ENCODE measurements at places on chromosomes 5 and 9. TPM values are rescaled to one million over a fixed set of nuclear protein-coding genes. Genes with fewer than 3 reads are reported as not detected.

GRCh38 chr5:171575386-171575785 lies 155.9 kb downstream of the FGF18 start:
- H3K4me3 ChIP-seq = no peak overlapping the region
- H3K36me3 ChIP-seq = no peaks in the 10 kb centered on the region
- H3K4me1 ChIP-seq = no peaks in the 10 kb centered on the region
- H3K27ac ChIP-seq = no peak overlapping the region
- H3K27me3 ChIP-seq = no peaks in the 10 kb centered on the region
- no peak for DNase-seq

DNA sequence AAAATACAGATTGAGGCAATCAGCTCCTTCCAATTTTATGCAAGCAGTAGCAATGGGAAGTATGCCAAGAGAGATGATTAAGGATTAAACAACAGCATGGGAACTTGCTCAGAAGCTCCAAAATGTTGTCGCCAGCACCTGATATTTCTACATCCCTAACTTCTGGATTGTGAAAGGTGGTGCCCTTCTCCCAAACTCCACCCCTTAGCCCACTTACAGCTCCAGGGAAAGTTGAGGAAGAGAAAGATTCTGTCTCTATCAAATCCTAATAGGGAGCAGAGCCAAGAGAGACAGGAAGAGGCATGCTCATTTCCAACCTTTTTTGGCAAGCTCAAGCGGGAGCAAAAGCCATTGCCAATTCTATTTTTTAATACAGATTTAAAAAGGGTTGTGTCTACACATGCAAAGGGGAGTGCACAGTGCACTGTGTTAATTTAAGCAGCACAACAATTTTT lies 92.4 kb upstream of the NR3C1 start:
- H3K36me3 ChIP-seq = no peaks in the 10 kb centered on the region
- peaks cover 8% of the 10 kb centered on the region for H3K4me1 ChIP-seq
- no peak for DNase-seq
- H3K27me3 ChIP-seq = no peaks in the 10 kb centered on the region
- H3K4me3 ChIP-seq = no peak overlapping the region
- H3K27ac ChIP-seq = no peak overlapping the region

- H3K27me3 ChIP-seq = no peaks in the 10 kb centered on the region
- H3K36me3 ChIP-seq = no peaks in the 10 kb centered on the region
- H3K4me3 ChIP-seq = peak overlapping the region; percentile 65
- no peak for DNase-seq
- H3K27ac ChIP-seq = no peak overlapping the region
- H3K4me1 ChIP-seq = peaks cover 7% of the 10 kb centered on the region
Observed at GRCh38 chr5:159331093-159331973, 1.0 kb upstream of the IL12B start.

- H3K4me1 ChIP-seq = no peaks in the 10 kb centered on the region
- H3K4me3 ChIP-seq = no peak overlapping the region
- H3K27ac ChIP-seq = no peak overlapping the region
- no peak for DNase-seq
- no peaks in the 10 kb centered on the region for H3K27me3 ChIP-seq
Observed at GRCh38 chr5:108320231-108320630, 61.7 kb downstream of the FBXL17 start.

- H3K4me1 ChIP-seq = no peaks in the 10 kb centered on the region
- H3K27me3 ChIP-seq = no peaks in the 10 kb centered on the region
- DNase-seq = no peak
- H3K27ac ChIP-seq = no peak overlapping the region
Observed at GRCh38 chr5:18119156-18119785, 485.0 kb downstream of the TAF11L14 start.

- no peak for DNase-seq
- H3K27me3 ChIP-seq = no peaks in the 10 kb centered on the region
- H3K36me3 ChIP-seq = no peaks in the 10 kb centered on the region
- H3K4me3 ChIP-seq = no peak overlapping the region
- H3K4me1 ChIP-seq = no peaks in the 10 kb centered on the region
Observed at GRCh38 chr5:173383711-173384110, 55.5 kb upstream of the STC2 start.

- no peak overlapping the region for H3K4me3 ChIP-seq
- H3K27me3 ChIP-seq = no peaks in the 10 kb centered on the region
- DNase-seq = no peak
- H3K36me3 ChIP-seq = no peaks in the 10 kb centered on the region
Observed at GRCh38 chr9:69193685-69194032, 19.6 kb downstream of the TJP2 start.

GRCh38 chr9:90818279-90818678 lies 16.7 kb downstream of the SYK start:
- H3K27me3 ChIP-seq = no peaks in the 10 kb centered on the region
- no peak overlapping the region for H3K27ac ChIP-seq
- DNase-seq = no peak

- no peaks in the 10 kb centered on the region for H3K4me1 ChIP-seq
- no peaks in the 10 kb centered on the region for H3K36me3 ChIP-seq
- DNase-seq = no peak
- H3K27ac ChIP-seq = no peak overlapping the region
- H3K4me3 ChIP-seq = no peak overlapping the region
Observed at GRCh38 chr5:171714851-171715250, 70.8 kb upstream of the SMIM23 start.

- no peaks in the 10 kb centered on the region for H3K36me3 ChIP-seq
- no peak overlapping the region for H3K27ac ChIP-seq
- H3K4me3 ChIP-seq = no peak overlapping the region
Observed at GRCh38 chr9:106110483-106110882, 416.1 kb downstream of the TMEM38B start.

DNA sequence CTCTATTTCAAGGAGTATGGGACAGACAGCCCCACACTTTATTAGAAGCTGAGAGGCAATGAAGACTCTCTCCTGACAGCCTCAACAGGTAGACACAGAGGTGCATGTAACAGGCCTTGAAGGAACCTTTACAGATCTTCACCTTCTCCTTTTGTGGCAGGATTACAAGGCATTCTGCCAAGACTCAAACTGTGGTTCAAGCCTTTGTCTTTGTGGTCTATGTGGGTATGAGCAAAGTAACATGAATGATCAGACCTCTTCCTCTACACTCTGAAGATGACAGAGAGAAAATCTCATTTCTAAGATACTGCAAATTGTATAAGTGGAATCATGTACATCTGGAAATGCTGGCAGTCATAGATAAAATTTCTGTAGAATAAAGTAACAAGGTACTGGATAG lies 346.9 kb downstream of the CDH9 start:
- H3K4me1 ChIP-seq = no peaks in the 10 kb centered on the region
- H3K27ac ChIP-seq = no peak overlapping the region
- DNase-seq = no peak
- H3K36me3 ChIP-seq = no peaks in the 10 kb centered on the region

- H3K27ac ChIP-seq = no peak overlapping the region
- H3K4me3 ChIP-seq = no peak overlapping the region
- H3K27me3 ChIP-seq = no peaks in the 10 kb centered on the region
- no peak for DNase-seq
Observed at GRCh38 chr5:134029156-134029555, 24.4 kb upstream of the VDAC1 start.

GRCh38 chr5:83789371-83789770 lies 68.7 kb upstream of the HAPLN1 start:
- H3K27ac ChIP-seq = no peak overlapping the region
- H3K27me3 ChIP-seq = no peaks in the 10 kb centered on the region
- DNase-seq = no peak
- H3K36me3 ChIP-seq = no peaks in the 10 kb centered on the region

DNA sequence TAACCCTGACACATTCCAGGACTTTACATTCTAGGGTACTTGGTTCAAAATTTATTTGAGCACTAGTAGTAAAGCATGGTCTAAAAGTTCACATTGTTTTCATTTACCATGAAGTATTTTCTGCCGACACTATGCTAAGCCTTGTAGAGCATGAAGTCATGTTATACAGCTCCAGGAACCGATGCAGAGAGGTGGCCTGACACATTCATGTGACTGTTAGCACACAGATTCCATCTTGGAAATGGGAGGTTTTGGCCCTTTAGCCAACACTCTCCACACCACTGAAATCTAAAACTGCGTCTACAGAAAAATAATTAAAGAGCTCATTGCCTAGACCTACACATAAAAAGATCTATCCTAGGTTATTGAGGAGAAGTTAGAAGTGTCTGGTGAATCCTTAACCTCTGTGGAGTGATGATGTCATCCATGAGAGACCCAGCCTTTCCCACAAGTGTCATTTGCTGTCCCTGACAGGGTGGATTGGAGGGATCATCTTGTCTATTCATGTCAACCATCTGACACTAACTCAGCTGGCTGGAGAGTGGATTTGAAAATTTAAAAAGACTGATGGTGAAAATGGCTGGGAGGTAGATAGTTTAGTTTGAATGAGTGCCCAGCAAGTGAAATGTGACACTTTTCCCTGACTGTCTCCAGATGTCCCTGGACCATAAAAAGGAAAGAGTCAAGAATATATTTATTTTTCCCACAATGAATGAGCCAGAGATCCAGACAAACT lies 1.3 kb downstream of the RANBP3L start:
- DNase-seq = no peak
- H3K27ac ChIP-seq = peak overlapping the region; percentile 72
- no peaks in the 10 kb centered on the region for H3K36me3 ChIP-seq
- peaks cover 16% of the 10 kb centered on the region for H3K4me1 ChIP-seq

- H3K4me3 ChIP-seq = peak overlapping the region; percentile 8
- H3K27me3 ChIP-seq = no peaks in the 10 kb centered on the region
- DNase-seq = no peak
Observed at GRCh38 chr9:122900791-122901190, 4.4 kb downstream of the RC3H2 start.

DNA sequence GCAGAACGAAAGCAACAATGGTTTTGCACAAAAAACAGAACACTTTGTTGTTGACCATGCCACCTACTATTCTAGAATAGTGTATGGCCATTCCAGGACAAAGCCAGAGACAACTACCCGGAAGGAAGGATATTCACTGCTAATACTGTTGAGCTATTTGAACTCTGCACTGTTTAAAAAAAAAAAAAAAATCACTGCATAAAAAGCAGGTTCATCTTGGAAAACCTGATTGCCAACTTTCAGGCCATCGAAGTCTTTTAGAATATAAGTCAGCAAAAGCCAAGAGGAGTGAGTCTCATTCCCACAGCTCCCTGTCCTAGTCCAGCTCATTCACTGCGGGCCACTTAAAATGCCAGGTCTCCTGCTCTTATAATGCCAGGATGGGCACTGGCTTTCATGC lies 4.0 kb downstream of the ENC1 start:
- H3K4me3 ChIP-seq = no peak overlapping the region
- H3K27me3 ChIP-seq = no peaks in the 10 kb centered on the region
- no peak for DNase-seq
- H3K4me1 ChIP-seq = no peaks in the 10 kb centered on the region
- H3K27ac ChIP-seq = no peak overlapping the region

DNA sequence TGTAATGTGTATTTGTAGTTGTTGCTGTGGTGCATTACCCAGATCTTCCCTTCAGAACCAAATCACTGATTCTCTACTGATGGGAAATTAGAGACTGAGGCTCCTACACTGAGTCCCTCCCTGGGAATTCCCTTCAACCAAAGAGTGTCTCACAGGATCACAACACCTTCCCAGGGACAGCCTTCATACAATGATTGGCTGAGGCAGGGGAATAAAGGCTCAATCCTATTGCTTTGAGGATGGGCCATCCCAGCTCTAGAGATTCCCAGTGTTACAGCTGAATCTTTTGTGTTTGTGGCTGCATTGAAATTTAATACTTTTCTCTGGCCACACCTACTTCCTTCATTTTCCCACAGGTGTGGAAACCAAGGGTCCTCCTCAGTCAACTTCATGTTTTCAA lies 96.4 kb upstream of the ELL2 start:
- H3K4me1 ChIP-seq = peaks cover 12% of the 10 kb centered on the region
- H3K27me3 ChIP-seq = no peaks in the 10 kb centered on the region
- H3K4me3 ChIP-seq = no peak overlapping the region
- H3K36me3 ChIP-seq = no peaks in the 10 kb centered on the region

GRCh38 chr5:343461-344401 lies 22.2 kb downstream of the AHRR start:
- H3K4me3 ChIP-seq = peak overlapping the region; percentile 61
- H3K36me3 ChIP-seq = no peaks in the 10 kb centered on the region
- H3K4me1 ChIP-seq = no peaks in the 10 kb centered on the region
- no peak for DNase-seq

DNA sequence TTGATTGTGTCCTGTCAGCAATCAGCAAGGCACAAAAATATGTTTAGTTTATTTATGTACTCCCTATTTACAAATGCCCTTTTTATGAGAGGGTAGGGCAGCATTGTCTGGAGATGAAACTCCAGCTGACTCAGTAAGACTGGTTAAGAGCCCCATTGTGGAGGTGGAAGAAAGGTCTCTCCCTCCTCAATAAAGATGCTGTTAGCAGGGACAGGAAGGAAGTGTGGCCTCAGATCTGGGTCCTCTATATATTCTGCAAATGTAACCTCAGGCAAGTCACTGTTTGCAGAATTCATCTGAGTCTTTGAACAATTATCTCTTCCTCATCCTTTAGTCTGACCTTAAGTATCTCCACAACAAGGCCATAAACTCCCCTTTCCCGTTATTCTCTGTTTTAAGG lies 48.3 kb upstream of the TRAF1 start:
- H3K36me3 ChIP-seq = peaks cover 2% of the 10 kb centered on the region
- H3K27me3 ChIP-seq = no peaks in the 10 kb centered on the region
- no peak overlapping the region for H3K4me3 ChIP-seq
- H3K27ac ChIP-seq = no peak overlapping the region
- no peak for DNase-seq

DNA sequence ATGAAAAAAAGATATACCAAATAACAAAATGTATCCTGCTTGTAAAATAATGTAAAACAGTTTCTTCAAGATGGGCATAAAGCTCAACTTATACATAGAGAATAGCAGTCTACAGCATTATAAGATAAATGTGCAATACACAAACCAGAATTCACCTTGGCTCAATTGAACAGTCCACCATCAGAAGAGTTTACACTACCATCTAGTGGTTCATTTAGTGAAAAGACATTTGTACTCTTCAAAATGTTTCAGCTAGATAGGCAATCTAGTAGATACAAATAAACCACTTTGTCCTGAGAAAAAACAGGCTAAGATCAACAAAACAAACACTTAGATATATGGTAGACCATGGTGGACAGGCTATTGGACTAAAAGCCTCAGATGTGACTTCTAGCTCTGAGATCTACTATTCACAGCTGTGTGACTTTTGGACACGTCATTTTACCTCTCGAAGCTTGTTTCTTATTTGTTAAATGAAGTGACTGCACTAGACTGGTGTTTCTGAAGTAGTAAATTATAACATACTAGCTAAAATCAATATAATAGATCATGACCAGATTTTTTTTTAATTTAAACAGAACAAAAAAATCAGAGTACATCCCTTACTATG lies 22.1 kb upstream of the TPD52L3 start:
- DNase-seq = no peak
- no peak overlapping the region for H3K4me3 ChIP-seq
- no peak overlapping the region for H3K27ac ChIP-seq
- no peaks in the 10 kb centered on the region for H3K36me3 ChIP-seq
- no peaks in the 10 kb centered on the region for H3K27me3 ChIP-seq

- H3K4me3 ChIP-seq = no peak overlapping the region
- H3K27ac ChIP-seq = peak overlapping the region; percentile 46
- H3K27me3 ChIP-seq = no peaks in the 10 kb centered on the region
- peaks cover 3% of the 10 kb centered on the region for H3K4me1 ChIP-seq
- peak; percentile 80 for DNase-seq
- no peaks in the 10 kb centered on the region for H3K36me3 ChIP-seq
Observed at GRCh38 chr9:134208310-134208841, 44.0 kb upstream of the RNU6ATAC start.

Gene SLC4A9
- total RNA-seq = not detected

Gene TMEM38B
- total RNA-seq = 11.0 TPM

Gene TMEFF1
- not detected for total RNA-seq

Gene ARRDC3
- 30.1 TPM for total RNA-seq

Gene NACC2
- total RNA-seq = 72.2 TPM

Gene EPB41L4A
- 9.4 TPM for total RNA-seq

Gene GABRP
- 0.43 TPM for total RNA-seq

Gene FGD3
- 20.8 TPM for total RNA-seq

Gene SLCO6A1
- total RNA-seq = not detected

Gene FAT2
- total RNA-seq = not detected

Data from ascending aorta (tissue), 2 donors.